ENCODE measurements at places on chromosomes 7 and 10.

DNA sequence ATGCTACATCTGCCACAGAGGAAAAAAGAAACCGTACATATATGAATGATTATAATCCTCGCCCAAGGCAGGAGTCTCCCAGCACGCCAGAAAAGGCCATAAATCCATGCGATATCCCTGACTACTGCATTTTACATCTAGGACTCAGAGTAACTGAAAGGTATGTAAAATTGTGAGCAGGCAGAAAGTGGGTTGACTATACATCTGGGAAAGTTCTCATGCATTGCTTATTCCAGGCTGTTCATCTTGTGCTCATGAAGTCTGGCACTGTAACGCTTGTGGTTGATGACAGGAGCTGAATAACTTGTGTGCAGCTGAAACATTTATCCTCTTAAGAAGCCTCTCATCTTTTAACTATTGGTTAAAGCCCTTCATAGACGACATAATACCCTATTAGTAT lies 193.4 kb upstream of the STEAP4 start:
- no peak for DNase-seq

GRCh38 chr7:101624246-101625001 lies 4.7 kb downstream of the MYL10 start:
- no peak for DNase-seq

DNA sequence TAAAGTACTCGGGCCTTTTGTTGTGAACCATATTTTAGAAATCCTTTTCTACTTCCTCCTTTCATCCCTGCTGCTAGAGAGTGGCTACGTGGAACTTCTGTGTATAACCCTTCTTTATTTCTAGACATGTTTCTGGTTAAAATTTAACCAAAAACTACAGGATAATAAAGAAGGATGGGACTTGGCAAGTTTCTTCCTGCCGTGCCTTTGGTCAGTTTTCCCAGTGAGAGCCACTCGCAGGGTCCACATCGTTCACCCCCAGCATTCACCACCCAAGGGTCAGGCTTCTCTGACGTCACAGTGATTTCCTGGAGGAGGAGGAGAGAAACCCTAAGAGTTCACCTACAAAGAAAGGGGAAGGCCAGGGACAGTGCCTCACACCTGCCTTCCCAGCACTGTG lies 45.4 kb downstream of the NKX6-2 start:
- no peak for DNase-seq

GRCh38 chr7:37488163-37488764 lies 39.6 kb upstream of the ELMO1 start:
- DNase-seq = no peak

DNA sequence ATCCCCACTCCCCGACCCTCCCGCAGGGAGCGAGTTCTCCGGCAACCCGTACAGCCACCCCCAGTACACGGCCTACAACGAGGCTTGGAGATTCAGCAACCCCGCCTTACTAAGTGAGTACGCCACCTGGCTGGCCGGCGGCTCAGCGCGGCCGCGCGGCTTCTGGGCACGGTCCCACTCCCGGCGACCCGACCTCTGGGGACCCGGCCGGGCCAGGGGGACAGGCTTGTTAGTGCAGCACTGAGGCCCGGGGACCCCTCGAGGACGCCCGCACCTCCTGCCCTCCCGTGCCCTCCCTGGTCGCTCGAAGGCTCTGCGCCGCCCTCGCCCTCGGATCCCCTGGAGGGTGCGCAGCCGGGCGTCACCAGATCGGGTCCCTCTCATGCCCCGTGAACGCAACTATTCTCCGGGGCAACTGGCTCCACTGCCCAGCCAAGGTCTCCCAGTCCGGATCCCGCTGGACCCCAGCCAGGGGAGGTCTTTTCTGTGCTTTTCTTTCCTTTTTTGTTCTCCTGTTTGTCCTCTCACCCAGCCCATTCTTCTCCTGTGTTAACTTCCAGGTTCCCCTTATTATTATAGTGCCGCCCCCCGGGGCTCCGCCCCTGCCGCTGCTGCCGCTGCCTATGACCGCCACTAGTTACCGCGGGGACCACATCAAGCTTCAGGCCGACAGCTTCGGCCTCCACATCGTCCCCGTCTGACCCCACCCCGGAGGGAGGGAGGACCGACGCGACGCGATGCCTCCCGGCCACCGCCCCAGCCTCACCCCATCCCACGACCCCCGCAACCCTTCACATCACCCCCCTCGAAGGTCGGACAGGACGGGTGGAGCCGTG lies 81.8 kb downstream of the PAX2 start:
- no peak for DNase-seq

Data from NCI-H2107 (cell line).